Activated CD4-positive, alpha-beta T cell treated with anti-CD3 and anti-CD28 coated beads, Interleukin-2, amount 50 U/mL, for 4 hours (primary cell): ENCODE measurements at places on chromosomes 13 and 19.

DNA sequence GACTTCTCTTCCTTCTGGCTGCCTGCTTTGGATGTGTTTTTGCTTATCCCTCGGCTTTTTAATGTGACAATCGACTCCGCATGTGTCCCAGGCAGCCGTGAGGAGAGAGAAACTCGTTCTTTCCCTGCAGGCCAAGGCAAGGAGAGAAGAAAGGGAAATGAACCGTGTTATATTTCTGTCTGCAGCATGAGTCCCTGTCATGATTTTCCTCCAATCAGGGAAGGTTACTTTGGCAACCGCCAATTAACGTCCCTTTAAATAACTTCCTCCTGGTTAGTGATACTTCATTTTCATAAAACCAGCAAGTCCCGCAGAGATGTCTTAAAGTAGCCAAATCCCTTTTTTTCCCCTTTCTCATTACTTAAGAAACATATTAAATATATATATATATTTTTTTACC lies 42.6 kb downstream of the RFC3 start:
- no peak for DNase-seq

DNA sequence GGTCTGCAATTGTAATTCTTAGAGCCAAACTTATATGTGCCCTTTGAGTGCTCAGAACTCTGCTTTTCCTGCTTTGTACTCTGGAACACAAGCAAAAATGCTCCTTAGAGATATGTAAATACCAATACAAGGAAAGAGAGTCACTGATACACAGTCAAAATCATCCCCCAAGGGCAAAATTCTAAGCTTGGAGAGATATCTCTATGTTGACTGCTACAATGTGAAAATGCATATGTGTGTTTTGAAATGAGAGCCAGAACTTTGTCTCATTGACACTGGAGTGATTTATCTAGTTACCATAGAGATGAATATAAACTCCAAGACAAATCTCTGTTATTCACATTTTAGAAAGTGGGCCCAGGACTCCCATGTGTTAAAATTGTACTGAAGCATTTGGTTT lies 494.8 kb upstream of the SLITRK1 start:
- no peak for DNase-seq

- no peak for DNase-seq
These were observed 1.7 kb upstream of the IFT88 start for GRCh38 chr13:20565115-20565736.

- DNase-seq: no peak
These were observed 1147.9 kb downstream of the UQCRFS1 start for GRCh38 chr19:28065026-28065425.

DNA sequence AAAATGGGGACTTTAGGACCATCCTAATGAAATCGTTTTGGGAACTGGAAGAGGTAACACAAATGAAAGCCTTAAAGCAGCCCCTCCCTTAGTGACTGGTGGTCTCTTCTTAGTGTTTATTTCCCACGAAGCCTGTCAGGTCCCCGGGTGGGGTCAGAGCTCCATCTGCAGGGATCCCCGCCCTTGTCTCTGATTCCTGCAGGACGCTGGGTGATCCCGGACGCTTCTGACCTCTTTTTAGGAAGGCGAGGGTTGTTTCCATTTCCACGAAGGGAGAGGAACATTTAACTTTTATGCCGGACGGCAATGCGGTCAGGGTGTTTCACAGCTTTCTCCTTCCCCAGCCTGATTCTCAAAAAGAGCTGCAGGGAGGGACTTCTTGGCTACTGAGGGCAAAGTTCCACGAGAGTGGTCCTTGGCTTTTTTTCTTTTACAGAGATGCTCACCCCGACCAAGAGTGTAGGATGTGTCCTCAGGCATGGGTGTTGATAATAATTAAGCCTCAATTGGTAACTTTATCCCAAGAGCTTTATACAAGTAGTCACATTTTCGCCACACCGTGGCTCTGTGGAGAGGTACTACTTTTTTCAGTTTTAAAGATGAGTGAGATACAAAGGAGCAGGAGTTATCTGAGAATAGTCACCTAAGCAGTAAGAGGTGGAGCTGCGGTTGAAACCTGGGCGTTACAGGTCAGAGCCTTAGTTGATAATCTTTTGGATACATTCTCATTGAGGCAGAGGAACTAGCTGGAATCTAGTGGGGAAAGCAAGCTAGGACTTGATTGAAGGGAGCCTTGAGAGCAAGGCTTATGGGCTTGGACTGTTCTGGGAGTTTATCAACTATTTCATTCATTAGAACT lies 813 bp downstream of the ZNF284 start:
- DNase-seq: no peak

- DNase-seq: peak; percentile 55
These were observed 78.3 kb downstream of the CYSLTR2 start for GRCh38 chr13:48731957-48732569.

DNA sequence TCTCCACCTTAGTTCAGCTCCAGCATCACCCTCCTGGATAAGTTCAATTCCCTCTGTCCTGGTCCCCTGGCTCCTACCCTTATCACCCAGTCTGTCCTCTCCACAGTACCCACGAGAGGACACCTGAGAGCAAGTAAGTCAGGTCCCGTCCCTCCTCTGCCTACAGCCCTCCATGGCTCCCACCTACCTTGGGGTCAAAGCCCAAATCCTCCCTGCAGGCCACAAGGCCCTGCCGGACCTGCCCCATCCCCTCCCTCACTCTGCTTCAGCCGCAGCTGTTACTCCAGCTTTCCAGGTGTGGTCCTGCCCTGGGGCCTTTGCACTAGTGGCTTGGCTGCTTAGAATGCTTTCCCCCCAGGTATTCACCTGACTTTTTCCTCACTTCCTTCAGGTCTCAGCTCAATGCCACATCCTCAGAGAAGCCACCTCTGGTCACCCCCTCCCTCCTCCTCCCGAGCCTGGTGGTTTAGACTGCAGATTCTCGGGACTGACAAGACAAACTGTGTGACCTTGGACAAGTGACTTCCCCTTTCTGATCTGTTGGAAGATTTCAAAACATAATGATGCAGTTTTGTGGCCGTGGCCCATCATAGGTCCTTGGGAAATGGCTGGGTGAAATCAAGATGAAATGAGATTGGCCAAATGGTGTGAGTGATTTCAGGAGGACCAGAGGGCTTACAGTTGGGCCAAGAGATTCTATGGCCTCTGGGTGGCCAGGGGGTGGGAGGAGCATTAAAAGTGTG lies 3.6 kb downstream of the TUBB4A start:
- no peak for DNase-seq

- no peak for DNase-seq
These were observed 80.4 kb downstream of the MAP4K1 start for GRCh38 chr19:38537071-38537936.

DNA sequence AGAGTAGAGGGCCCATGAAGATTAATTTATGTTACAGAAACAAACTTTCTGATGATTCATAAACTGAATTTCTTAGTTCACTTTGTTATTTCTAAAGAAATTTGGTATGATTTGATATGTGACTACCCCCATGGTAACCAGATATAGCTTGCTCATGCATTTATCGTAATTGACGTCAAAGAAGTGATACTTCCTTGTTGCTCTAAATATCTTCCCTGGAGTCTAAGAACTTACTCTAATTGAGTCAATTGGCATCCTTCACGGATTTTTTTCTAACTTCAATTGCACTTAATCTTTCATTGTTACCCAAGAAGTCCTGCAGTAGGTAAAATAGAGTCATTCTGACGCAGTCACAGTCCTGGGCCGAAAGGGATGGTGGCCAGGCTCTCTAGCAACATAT lies 240.9 kb downstream of the GPC5 start:
- no peak for DNase-seq

DNA sequence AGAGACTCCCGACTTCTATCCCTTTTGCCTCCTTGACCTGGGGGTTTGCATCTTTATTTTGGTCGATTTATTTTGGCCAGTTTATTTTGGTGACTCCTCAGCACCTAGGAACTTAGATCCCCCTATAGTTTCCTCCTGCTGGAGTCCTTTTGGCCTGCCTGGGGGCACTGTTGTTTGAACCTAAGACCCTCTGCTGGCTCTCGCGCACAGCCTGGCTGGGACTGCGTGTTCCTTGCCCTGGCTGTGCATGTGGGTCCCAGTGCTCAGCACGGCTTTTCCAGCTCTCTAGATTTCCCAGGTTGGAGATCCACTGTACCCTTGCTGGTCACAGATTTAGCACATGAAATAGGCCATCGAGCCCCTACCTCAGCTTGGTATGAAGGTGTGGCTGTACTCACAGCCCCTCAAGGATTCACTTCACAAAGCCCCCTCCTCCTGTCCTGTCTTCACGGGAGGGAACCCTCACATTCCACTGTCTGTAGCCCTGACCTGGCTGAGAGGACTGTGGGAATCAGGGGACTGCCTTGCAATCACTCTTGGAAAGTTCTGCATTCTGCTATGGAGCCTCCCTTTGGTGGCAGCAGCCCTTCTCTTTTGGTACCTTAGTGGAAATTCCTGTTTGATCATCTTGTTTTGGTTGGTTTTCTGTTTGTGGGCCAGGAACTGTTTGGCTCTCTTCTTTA lies 8.3 kb downstream of the UBAC2 start:
- DNase-seq: no peak

GRCh38 chr19:2577722-2578335 lies 101.9 kb downstream of the GADD45B start:
- no peak for DNase-seq

DNA sequence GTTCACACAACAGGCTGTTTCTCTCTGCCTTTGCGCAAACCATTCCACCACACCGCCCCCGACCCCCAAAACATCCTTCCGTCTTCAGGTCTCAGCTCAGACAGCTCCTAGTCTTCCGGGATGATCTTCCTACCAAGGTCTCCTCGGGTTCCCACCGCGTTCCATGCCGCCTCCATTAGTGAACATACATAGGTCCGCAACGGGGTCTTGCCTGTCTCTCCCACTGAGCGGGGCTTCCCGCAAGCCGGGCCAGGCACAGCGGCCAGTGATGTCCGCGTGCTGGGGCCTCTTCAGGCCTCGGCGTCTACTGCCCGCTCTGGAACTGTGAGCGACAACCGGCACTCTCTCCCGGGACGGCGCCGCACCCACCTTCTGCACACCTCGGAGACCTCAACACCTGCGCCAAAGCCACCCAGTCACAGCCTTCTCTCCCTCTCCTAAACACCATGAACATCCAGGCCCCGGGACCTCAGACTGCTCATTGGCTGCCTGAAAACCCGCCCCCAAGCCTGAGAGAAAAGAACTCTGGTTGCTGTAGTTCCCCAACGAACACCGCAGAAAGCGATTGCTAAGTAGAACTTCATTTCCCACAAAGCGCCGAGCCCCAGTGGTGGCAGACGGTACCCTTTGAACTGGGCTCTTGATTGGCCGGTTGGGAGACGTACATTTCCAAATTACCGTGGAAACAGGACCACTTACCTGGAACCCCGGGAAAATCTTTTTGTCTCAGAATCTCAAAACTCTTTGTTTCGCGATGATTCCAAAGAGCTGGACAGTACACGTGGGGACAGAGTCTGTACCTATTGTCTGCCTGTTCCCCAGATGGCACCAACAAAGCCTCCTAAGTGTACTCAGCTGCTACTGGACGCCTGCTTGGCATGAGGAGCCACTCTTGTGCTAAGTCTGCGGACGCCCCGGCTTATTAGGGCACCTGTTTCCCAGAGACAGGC lies 9.5 kb downstream of the DYRK1B start:
- peak; percentile 84 for DNase-seq

DNA sequence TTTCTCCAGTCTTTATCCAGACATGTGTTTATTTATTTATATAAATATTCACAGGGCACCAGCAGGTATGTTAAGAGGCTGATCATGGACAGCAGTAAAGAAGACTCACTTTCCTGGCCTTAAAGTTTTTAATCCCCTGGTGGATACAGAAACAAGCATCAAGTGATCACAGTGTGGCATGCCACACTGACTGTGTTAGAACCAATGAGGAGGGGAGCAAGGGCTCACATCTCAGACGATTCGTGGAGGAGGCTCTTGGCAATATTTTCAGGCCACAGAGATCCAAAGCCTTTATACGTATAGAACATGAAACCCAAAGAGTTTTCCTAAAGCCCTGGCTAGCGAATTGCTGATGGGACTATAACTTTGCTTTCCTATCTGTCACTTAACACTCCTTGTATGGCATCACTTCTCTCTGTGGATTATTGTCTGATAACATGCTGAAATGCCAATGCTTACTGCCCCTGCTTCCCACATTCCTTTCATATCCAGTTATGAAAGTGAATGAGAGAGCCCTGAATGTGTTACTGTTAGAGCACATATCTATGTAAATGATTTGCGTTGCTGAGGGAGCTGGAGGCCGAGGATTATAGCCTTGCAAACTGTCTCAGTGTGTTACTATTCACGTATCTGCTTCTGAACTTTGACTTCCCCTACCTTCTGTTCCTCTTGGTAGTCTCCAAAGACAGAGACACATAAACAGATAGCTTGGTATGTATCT lies 37.6 kb downstream of the POLR1D start:
- no peak for DNase-seq

DNA sequence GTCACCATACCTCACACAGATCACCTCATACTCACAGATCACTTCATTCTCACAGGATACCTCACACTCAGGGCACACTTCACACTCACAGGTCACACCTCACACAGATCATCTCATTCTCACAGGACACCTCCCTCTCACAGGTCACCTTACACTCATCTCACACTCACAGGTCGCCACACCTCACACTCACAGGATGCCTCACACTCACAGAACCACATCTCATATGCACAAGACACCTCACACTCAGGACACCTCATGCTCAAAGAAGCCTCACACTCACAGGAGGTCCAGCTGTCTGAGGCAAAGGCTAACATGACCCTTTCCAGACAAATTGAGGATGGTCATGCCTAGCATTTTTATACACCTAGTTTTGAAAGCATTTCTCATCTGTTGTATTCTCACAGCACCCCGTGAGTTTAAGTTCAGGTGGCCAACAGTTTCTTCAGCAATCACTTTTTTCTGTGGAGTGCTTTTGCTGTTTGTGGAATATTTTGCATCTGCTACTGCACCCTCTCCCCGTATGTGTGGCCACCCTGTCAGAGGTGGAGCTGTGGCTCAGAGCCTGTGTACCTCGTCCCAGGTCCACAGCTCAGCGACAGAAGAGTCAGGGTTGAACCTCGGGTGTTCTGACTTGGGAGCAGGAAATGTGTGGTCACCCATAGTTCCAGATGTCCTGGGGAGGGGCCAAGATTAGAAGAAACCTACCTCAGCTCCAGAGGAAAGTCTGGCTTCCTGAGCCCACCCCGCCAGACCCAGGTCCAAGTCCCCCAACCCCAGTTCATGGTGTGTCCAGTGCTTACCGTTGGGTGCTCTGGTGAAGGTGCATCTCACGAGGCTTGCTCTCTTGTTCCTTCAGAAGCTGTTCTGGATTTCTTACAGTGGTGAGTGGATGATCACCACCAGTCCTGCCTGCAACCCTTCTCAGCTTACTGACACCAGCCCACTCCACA lies 7.6 kb downstream of the F7 start:
- no peak for DNase-seq

- no peak for DNase-seq
These were observed 27.6 kb downstream of the ELL start for GRCh38 chr19:18494267-18494607.

DNA sequence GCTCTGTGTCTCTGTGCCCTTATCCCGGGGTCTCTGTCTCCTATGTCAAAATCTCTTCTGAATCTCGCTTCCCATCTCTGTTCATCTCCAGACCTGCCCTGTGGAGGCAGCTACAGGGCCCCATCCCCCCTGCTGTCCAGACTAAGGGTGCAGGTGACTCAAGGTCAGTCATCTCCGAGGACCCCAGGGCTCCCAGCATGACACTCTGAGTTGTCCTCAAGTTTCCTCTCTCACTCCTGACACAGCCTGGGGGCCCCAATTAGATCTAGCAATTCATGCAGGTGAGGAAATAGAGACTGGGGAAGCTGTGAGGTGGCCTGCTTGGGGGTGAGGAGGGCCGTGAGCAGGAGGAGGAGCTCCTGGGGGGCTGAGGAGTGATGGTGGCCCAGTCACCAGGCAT lies 2.1 kb upstream of the CNFN start:
- DNase-seq: no peak
